Myocyte (in vitro differentiated cells): ENCODE measurements at places on chromosomes 12 and 14. TPM values are rescaled to one million over a fixed set of nuclear protein-coding genes. Genes with fewer than 3 reads are reported as not detected.
A peak's percentile ranks its signal among the peaks of the same experiment; 100 is the strongest.

GRCh38 chr12:121614872-121615467 lies 11.4 kb upstream of the ORAI1 start:
- DNase-seq: no peak

GRCh38 chr12:49950273-49951251 lies at the start of gene AQP2:
Gene AQP2, plus strand, starts transcription at chr12:49950737. Its CDS starts 94 bp downstream, at chr12:49950831.
- DNase-seq: no peak

DNA sequence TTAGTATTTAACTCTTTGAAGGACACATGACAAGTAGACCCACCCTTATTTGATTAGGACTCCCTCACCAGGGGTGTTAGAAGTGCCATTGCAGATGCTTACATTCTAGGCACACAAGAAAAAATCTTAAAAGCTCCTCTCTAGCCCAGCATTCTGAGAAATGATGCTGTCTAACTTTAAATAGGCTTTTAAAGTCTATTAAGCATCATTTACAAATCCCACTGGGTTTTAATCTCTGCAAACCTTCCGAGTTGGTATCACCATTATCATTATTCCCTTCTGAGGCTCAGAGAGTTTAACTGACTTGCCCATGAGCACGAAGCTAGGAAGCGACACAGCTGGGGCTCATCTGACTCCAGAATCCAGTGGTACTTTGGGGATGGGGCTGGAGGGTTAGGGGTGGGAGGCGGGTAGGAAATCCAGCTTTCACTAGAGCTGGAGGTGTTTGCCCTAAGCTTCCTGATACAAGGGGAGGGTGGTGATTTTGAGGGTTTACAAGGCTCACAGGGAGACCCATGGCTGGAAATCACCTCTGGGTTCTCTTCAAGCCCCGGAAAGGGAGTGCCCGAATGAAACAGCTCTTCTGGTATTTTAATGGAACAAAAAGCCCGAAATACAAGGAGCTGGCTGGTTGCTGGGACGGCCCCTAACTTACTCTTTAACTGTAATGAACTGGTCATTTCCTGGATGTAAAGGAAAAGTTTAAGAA lies 109.2 kb upstream of the FUT8 start:
- no peak for DNase-seq

DNA sequence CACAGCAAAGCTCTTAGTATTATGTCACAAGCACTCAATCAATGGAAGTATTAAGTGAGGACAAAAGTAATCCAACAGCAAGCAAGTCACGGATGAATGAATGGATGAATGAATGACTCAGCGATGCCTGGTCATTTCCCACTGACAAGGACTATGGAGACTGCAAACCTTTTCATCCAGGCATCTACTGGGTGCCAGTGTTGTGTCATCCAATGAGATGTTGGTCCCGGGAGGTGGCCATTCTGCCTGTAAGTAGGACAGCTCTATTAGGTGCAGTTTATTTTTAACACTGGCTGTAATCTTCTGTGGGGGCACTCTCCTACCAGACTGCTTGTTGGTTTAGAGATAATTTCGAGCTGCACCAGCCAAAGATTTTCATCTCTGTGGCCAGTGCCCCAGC lies 39.4 kb downstream of the STAB2 start:
- DNase-seq: no peak

DNA sequence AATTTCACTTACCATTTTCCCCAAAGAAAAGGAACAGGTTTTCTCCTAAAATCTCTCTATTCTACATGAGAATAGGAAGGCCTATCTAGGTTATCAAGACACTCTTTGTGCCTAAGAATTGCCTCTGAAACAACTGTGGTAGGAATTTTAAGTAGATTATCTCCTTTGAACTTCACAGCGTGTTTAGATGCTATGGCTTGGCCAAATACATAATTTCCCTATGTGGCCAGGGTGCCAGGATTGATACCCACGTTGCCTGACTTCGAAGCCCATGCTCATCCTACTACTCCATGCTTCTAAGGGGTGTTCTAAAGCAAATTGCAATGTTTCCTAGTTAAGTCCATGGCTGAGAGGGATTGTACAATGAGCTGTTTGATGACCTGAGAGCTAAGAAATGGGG lies 241.5 kb upstream of the FBXO33 start:
- no peak for DNase-seq

GRCh38 chr12:49866859-49867569 lies 24.1 kb upstream of the BCDIN3D start:
- peak; percentile 80 for DNase-seq

DNA sequence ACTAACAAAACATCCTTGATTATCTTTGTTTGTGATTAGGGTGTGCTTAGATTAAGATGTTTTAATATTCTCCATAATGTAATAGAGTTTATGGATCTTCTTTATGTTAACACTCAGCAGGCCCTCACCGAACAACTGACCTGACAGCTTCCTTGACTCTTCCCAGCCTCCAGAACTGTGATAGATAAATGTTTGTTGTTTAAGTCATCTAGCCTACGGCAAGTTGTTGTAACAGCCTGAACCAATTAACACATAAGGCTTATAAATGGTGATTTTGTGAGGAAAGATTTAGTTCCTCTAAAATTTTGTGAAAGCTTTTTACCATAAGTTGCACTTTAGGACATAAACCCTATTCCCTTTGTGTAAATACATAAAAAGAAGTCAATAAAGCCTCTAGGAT lies 156.5 kb upstream of the DCN start:
- DNase-seq: no peak

DNA sequence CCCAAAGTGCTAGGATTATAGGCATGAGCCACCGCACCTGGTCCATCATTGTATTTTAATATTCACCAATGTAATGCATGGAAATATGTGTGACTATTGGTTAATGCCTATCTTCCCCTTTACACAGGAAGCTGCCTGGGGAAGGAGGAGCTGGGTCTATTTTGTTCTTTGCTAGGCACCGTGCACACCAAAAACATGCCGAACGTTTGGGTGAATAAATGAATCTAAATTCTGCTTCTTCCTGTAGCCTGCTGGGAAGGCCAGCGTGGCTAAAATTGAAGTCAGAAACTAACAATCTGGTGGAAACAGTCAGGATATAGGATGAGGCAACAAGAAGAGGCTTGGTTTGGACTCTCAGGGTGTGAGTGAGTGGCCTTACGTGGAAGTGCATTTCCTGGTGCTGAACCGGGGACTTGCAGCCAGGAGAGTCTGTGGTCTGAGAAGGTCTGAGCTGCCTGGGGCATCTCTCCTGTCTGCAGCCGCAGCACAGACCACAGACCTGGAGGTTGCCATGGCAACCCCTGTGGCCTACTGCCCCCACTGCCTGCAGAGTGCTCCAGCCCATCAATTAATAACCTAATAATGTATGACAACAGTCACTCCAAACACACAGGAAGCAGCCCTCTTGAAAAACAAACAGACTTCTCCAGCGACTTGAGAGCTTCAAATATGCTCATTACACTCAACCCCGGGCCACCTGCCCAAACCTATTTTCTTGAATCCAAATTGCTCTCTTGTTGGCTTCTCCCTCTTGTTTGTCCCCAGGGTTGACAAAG lies 5.5 kb upstream of the GPR68 start:
- no peak for DNase-seq

DNA sequence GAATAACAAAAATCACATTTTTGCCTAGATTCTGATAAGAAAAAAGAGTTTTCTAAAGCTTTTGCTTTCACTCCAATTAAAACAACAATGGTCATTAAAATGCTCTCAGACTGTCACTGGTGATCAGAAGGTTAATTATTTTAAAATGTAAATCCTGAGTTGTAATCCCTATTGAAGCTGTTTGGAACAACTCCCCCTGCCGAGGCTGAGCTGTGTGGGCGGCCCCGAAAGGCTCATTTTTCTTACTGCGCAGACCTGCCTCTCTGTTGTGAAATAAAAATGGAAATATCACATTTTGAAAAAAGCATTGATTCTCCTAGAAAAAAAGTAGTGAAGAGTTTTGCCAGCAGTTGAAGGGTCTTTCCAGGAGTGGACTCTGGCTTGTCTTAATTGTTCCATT lies 174.8 kb upstream of the CDKN3 start:
- DNase-seq: no peak

DNA sequence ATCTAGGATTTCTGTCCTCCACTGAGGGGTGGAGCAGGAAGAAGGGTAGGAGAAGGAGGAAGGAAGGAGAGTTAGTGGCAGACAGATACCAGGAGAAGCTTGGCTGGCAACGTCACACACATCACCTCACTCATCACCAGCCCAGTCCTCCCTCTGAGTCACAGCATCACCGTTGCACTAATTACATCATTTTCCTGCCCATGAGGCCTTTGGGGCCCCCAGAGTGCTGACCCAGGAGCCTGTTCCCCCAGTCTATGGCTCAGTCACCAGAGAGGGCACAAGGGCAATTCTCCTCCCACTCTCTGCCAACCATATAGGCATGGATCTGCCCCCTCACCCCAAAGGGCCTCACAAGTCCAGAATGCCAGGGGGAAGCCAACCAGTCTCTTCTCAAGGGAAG lies 4.6 kb downstream of the RND1 start:
- no peak for DNase-seq

- no peak for DNase-seq
These were observed 24.4 kb downstream of the JAG2 start for GRCh38 chr14:105144026-105144665.

GRCh38 chr14:52553002-52553670 lies 500 bp downstream of the GPR137C start:
- peak; percentile 14 for DNase-seq

GRCh38 chr14:60222820-60223219 lies 26.2 kb upstream of the PPM1A start:
- DNase-seq: peak; percentile 57

GRCh38 chr14:25308244-25308643 lies 258.3 kb upstream of the STXBP6 start:
- DNase-seq: no peak

GRCh38 chr12:68495336-68496070 lies 115.2 kb upstream of the RAP1B start:
- peak; percentile 35 for DNase-seq

DNA sequence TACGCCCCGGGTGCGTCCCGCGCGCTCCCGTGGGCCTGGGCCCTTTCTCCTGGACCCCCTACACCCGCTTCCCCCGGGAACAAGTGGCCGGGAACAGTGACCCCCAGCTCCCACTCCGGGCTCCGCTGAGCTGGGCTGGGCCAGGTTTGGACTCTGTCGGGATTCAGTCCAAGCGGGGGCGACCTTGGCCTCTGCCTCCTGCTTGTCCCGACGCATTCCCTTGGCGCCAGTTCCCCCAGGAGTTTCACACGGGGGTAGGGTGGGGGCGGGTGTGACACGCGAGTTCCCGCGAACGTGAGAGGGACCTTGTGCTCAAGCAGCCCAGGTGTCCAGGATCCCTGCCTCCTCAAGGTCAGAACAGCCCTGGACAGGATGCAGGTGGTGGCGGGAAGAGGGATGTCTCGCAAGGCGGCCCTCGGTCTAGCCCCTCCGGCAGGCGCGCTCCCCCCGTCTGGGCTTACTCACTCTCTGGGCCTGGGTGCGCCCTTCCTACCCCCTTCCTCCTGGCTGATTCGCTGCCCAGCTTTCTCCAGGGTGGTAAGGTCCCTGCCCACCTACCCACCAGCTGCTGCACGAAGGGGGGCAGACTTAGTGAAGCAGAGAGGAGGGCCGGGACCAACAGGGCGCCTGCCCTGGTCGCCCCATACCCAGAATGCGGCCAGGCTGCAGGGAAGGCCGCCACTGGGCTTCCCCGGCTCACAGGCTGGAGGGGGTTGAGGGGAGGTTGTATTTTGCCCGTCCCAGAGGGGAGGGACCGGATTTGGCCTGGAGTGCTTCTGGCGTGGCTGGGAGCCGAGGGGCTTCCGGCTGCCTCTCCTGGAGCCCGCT lies 862 bp downstream of the CRIP2 start:
- peak; percentile 73 for DNase-seq

DNA sequence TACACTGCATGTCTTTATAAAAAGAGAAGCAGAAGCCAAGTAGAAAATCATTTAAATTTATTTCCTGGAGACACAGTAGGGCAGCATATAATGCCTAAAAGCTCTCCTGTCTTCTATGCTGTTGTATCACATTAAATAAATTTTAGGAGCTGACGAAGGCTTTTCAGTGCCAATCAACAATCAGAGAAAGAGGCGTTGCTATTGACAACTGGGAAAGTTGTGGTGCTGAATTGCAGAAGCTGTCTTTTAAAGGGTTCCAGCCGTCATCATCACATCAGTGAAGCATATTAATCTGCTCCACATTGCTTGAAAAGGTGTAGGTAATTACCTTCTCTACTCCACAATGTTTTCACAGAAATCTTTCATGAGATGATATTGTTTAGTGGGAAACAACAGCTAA lies 103.9 kb downstream of the FSCB start:
- no peak for DNase-seq

- DNase-seq: no peak
These were observed at the start of gene KERA for GRCh38 chr12:91057368-91058165. Gene KERA, minus strand, starts transcription at chr12:91058024. Its CDS starts 1,743 bp downstream, at chr12:91056281.

GRCh38 chr12:76024102-76024781 lies 7.3 kb downstream of the PHLDA1 start:
- DNase-seq: no peak

DNA sequence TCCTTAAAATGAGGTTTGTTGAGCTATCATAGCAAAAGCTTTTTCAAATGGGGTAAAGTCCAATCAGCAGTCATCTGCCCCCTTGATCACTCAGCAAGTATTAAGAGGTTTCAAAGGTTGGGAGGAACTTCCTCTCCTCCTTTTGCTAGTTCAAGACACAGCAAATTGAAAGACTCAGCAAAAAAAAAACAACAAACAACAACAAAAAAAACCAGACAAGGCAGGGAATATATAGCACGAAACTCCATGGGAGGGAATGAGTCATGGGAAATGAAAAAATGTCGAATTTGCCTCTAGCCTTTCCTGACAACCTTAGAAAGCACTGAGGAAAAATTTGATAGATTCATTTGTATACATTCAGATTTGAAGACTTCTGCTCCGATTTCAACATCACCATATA lies 1.6 kb upstream of the SLC7A8 start:
- DNase-seq: no peak

- no peak for DNase-seq
These were observed 31.3 kb upstream of the ANP32D start for GRCh38 chr12:48441069-48441468.

GRCh38 chr12:8855891-8856290 lies 33.5 kb downstream of the A2ML1 start:
- no peak for DNase-seq

DNA sequence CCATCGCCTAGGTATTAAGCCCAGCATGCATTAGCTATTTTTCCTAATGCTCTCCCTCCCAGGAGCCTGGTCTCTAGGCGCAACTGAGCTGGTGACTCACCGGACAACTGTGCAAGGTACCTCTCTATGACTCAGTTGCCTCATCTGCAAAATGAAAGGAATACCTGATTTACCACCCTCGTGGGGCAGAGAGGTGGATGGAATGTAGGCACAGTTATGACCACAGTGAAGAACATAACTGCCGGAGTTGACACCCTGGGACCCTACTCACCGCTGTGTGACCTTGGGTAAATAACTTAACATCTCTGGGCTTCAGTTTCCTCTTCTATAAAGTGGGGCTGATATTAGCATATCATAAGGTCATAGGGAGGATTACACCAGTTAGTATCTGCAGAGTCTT lies 22.6 kb downstream of the BCL11B start:
- no peak for DNase-seq

NKX2-1 gene
- total RNA-seq: not detected in 2 replicates

STYX gene
- 21.1 and 27.7 TPM in 2 replicates for total RNA-seq

CRIP1 gene
- 0.99 and 2.6 TPM in 2 replicates for total RNA-seq

TARBP2 gene
- 23.7 and 30.0 TPM in 2 replicates for total RNA-seq

CCDC38 gene
- total RNA-seq: 0.08 TPM in 1 of 2 replicates, not detected in the other

INHBE gene
- 12.2 and 15.7 TPM in 2 replicates for total RNA-seq

ERG28 gene
- 8.4 and 11.7 TPM in 2 replicates for total RNA-seq

TAS2R31 gene
- total RNA-seq: 0.99 and 2.2 TPM in 2 replicates

ART4 gene
- total RNA-seq: not detected in 2 replicates

IAPP gene
- total RNA-seq: not detected in 2 replicates

DEGS2 gene
- 0.11 and 0.16 TPM in 2 replicates for total RNA-seq

HOXC4 gene
- total RNA-seq: 2.3 and 2.6 TPM in 2 replicates
